Stimulated activated CD4-positive, alpha-beta T cell treated with anti-CD3 and anti-CD28 coated beads, Interleukin-4, amount 100 ng/mL, for 4 hours (primary cell): ENCODE measurements at places on chromosomes 5 and 9.

- DNase-seq = no peak
These were observed 92.6 kb downstream of the EDIL3 start for GRCh38 chr5:84292000-84292642.

DNA sequence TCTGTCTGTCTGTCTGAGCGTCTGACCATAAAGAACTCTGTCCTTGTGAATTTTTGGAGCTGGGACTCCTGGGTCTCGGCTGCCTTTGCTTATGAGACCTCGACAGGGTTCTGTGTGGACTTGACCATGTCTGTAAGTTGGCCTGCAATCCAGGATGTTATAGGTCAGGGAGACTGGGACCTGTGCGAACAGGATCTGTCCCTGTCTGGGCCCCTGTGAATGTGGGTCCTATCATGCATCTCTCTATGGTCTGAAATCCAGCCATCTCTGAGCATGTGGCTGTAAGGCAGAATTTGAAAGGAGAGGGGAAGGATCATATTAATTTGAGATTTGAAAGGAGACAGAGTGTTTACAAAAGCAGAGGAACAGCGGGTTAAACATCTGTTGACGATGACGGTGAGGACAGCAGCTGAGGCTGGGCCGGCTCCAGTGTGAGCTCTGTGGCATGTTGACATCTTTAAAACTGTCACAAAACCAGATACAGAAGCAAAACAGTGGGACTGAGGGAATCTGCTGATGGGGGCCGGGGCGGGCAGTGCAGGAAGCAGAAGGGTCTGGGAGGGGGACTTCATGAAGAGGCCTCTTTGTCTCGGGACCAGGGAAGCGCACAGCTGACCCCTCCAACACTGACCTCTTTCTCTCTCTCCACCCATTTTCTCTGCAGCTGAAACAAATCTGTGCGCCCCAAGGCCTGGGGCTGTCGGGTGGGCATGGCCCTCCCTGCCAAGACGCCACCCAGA, 19.1 kb upstream of the MVB12B start:
- DNase-seq = no peak

DNA sequence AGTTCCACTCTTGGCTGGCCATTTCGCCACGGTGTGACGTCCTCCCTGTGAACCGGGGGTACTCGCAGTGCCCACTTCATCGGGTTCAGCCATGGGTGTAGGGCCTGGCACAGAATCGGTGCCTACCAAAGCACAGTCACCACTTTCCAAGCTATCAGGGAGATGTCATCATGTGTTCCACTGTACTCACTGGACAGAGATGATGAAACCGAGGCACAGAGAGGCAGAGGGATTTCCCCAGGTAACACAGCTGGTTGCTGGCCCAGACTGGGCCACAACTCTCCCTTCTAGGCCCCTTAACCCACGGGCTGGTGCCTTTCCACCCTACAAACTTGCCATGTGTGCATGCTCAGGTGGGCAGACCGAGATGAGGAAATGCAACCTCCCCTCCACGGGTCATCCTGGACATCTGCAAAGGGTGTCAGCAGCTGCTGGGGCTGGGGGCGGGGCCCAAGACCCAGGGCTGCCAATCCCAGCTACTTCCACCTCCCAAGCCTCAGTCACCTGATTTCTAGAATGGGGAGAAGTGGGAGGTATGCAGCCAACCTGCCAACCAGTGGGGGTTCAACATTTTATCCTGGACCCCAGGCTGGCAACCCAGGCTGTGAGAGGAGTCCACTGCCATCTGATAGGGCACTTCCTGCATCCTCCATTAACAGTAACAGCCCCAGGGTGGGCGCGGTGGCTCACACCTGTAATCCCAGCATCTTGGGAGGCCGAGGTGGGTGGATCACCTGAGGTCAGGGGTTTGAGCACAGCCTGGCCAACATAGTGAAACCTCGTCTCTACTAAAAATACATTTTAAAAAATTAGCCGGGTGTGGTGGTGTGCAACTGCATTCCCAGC, 893 bp upstream of the SH2D3C start:
- DNase-seq = peak; percentile 75

GRCh38 chr5:149745943-149746324, 15.8 kb downstream of the PPARGC1B start:
- no peak for DNase-seq

GRCh38 chr9:115063058-115063845, 54.7 kb downstream of the TNC start:
- no peak for DNase-seq

DNA sequence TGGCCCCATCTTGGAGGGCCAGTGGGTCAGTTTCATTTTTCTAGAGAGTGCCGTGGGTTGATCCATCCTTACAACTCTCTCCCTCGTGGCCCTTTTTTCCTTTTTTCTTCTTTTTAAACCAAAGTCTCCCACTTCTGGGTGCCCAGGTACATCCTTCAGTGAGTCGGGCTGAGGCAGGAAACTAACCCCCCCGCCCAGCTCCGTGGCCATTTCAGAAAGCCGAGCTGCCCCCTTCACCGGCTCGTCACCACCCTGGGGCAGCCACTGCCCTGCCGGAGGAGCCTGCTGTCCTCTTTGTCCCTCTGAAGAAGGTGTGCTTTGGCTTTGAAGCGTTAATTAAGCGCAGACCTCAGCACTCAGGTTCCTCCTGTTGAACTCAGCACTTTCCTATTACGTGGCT, 5.2 kb downstream of the CFAP77 start:
- no peak for DNase-seq

- DNase-seq = no peak
These were observed 127.8 kb downstream of the ZNF354C start for GRCh38 chr5:179187681-179188575.

GRCh38 chr5:96244696-96245095, 188.4 kb downstream of the PCSK1 start:
- DNase-seq = no peak

GRCh38 chr9:109012009-109012875, 1.1 kb downstream of the CTNNAL1 start:
- peak; percentile 68 for DNase-seq

DNA sequence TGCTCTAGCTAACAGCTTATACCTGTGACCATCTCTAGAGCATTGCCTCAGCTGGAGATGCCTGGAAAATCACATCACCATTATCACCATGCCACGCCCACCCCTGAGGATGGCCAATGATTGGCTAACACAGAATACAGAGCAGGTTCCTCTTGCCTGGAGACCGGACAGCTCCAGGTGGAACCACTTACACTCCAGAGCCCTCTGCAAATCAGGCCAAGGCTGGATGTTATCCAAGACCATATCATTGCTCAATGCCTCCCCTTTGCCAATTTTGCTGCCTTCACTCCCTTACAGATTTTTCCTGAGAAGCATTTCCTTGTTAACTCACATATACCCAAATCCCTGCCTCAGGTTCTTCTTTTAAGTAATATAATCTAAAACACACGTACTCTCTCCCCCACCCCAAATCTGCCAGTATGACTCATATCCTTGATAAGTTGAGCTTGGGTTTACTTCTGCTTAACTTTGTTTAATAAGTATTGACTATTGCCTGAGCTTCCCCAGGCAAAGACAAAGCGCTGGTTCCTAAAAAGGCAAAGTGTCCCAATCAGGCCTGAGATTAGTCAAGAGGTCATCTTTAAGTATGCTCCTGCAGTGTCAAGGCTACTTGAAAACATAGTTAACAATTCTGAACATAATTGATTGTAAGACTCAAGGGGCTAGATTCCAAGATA, 309.6 kb downstream of the EPB41L4A start:
- no peak for DNase-seq

GRCh38 chr5:3155046-3155445, 403.6 kb upstream of the IRX2 start:
- DNase-seq = no peak

DNA sequence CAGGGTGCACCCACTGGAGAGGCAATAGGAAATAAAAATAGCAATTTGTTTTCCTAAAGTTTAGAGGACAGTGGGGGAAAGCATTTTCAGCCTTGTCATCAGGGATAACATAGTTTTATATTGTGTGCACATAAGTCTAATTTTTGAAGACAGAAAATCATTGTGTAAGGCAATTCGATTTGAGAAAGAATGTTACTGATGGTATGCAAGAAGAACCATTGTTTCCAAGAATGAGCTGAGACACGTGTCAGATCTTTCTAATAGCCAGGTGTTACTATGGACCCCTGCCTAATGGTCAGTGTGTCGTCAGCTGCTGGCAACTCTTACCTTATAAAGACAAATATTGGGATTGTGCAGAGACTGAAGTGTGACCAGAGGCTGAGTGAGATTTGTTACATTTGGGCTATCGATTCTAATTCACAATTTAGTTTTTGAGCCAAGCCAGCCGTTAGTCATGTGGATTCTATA, 67.1 kb upstream of the PPP2R2B start:
- DNase-seq = no peak

GRCh38 chr9:101121836-101122399, 93.4 kb downstream of the PLPPR1 start:
- no peak for DNase-seq

- DNase-seq = peak; percentile 52
These were observed 14.2 kb upstream of the RALGDS start for GRCh38 chr9:133135146-133135745.

DNA sequence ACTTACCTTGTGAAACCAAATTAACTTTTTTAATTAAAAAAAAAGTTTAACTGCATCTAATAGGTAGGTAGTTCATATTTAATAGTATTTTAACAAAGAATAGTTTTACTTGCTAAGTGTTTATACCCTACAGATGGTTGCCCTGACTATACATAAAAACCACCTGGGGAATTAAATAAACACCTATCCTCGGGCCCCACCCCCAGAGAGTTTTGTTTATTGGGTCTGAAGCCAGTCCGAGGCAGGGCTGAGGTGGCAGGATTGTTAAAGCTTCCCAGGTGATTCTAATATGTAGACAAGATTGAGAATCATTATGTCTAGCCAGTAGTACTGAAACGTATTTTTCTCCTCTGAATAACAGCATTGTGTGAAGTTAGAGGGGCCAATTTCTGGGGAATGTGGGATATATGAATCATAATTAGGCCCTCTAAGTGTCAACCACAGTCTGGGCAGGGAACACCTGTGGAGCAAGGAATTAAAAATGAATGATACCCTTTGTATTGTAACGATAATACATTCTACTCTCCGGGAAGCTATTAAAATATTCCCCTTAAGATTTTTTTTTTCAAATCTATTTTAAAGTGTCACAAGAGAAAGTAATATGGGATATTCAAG, 5.6 kb upstream of the PAM start:
- DNase-seq = no peak

DNA sequence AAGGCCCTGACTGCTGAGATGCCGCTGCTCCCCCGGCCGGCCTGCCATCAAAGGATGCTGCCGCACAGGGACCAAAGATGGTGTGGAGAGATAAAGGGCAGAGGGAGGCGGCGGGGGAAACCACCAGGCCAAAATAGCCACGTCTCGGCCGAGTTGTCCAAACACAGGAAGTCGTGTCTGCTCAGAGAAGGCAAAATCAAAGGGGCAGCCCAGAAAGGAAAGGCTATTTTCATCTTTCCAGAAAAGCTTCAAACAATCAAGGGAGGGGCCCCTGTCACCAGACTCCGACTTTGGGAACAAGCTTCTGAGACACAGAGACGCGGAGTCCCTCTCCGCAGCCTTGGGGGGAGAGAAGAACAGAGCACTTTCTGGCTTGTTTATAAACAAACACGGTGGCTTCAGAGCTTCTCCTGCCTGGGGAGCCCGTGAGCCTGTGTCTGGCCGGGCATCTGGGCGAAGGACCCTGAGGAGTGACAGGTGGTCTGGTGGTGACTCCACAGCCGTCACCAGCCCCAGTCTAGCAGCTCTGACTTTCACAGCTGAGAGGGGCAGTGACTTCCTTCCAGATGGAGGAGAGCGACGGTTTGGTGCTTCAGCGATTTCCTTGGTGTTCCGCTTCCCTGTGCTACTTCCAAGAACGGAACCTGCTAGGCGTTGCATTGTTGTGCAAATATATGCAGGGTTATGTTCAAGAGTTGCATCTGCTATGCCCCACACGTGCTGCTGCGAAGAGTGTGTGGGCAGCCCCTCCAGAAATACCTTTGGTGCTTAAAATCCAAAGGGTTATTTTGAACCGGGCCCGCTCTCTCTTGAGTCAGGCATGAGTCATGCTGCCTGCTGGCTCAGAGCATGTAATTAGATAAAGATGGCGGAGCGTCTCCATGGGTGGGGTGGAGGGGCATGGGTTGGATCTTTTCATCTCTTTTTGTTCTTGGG, 24.0 kb downstream of the ADAMTSL2 start:
- DNase-seq = peak; percentile 18

DNA sequence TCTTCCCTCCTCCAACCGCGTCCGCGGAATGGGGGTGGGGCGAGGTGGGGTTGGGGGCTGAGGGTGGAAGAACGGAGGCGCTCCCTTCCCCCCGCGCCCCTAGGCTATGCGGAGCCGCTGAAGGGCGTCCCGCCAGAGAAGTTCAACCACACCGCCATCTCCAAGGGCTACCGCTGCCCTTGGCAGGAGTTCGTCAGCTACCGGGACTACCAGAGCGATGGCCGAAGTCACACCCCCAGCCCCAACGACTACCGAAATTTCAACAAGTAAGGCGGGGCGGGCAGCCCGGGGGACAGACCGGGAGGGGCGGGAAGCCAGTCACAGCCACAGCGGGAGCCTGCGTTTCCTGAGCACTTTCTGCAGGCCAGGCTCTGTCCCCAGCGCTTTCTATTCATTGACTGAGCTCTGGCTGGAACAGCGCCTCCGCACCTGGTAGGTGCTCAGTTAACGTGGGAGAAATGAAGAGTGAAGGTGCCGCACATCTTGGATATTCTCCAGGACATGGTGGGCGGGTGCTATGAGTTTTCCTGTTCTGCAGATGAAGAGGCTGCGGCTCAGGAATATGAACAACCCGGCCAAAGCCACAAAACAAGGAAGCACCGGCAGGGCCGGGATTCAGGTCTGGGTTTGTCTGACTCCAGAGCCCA, 11.3 kb downstream of the MYOZ3 start:
- no peak for DNase-seq

DNA sequence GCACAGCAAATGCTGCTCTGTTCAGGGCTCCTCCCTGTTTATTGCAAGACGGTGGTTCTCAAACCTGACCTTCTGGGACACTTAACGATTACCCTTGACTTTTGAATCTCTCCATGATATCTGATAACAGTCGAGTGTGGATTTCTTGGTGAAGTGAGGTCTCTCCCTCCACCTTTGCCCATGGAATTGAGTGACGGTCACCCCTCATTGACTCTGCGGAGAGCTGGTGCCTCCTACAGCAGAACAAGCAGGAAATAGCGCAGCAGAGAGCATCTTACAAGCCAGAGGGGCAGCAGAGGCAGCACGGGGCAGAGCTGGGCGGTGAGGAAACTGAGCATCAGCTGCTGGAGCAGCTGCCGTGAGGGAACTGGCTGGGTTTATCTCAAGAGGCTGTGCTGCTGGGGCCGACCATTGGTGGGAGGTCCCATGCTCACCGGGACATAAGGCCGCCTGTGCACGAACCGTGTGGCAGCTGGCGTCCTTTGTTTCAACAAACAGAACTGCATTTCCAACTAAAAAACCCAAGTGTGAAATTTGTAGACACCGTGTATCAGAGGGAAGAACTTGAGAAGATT, 189.8 kb downstream of the MTRR start:
- no peak for DNase-seq
